ENCODE measurements at places on chromosomes 1 and 21.

GRCh38 chr1:43277116-43277876 is 7.5 kb downstream of the TMEM125 start:
- DNase-seq = no peak

GRCh38 chr1:37031871-37032270 is 2.4 kb downstream of the GRIK3 start:
- no peak for DNase-seq

DNA sequence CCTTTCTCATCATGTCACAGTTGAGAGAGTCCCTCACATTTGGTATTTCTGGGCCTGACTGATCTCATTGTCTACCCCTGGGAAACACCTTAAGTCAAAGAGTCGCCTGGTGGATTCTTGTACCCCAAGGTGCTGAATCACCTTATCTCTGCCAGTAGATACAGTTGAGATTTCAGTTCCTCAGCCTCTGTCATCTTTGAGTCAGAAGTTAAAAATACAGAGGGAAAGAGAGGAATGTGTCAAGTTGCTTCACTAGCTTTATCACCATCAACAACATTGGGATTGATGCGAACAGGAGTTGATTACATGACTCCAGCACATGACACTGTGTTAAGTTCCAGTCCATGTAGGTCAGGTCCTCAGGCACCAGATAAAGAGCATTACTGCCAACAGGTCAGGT is 513.0 kb downstream of the NUF2 start:
- DNase-seq = no peak

- no peak for DNase-seq
Observed at GRCh38 chr1:181314010-181314409, 169.3 kb upstream of the CACNA1E start.

DNA sequence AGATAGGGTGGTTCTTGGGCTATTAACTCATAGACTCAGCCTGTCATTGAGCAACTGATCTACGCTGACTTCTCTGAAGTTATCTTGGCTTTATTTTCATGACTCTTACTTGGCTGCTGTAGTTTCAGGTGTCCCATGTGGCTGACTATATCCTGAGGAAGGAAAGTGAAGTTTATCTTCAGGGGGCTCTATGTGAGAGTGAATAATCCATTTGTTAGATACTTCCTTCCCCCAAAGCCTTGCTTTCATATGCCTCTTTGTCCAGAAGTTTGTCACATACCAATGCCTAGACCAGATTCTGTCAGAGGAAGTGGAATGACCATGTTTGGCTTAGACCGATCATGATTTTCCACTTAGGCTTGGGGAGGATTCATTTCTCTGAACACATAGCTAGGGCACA is 27.9 kb upstream of the C1orf87 start:
- DNase-seq = no peak

- DNase-seq = no peak
Observed at GRCh38 chr1:210441028-210441427, 112.3 kb downstream of the HHAT start.

GRCh38 chr1:192573499-192573898 is 2.1 kb upstream of the RGS1 start:
- DNase-seq = no peak

GRCh38 chr1:18901147-18901951 is 1.0 kb downstream of the ALDH4A1 start:
- no peak for DNase-seq

DNA sequence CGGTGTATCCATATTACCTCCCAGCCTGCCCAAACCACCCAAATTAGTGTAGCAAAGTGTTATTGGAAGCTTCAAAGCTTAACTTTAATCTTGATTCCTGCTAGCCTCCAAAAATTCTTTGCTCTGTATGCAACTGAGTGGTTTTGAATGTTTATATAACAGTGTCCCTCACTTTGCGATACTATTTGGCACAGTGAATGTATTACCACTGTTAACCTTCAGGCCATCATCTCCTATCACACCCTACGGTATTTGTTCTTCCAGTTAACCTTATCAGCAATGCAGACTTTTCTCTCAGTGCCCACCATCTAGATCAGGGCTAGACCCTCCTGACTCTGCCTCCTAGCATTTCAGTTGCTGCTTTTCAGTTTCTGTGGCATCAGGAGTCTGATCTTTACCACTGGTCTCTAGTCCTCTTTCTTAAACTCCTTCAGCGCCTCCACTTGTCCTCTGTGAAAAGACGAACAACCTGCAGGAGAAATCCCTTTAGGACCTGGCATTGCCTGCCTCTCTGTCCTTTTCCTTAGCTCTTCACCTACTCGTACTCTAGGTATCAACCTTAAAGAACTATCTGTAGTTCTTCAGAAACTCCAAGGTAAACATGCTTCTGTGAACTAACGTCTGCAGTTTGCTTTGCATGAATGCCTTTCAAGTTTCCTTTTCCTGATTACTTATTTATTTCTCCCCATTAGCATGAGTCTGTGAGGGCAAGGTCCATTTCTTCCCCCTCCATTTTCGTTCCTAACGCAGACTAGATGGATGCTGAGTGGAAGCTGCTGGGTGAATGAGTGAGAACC is 71.7 kb downstream of the SNX7 start:
- DNase-seq = no peak

DNA sequence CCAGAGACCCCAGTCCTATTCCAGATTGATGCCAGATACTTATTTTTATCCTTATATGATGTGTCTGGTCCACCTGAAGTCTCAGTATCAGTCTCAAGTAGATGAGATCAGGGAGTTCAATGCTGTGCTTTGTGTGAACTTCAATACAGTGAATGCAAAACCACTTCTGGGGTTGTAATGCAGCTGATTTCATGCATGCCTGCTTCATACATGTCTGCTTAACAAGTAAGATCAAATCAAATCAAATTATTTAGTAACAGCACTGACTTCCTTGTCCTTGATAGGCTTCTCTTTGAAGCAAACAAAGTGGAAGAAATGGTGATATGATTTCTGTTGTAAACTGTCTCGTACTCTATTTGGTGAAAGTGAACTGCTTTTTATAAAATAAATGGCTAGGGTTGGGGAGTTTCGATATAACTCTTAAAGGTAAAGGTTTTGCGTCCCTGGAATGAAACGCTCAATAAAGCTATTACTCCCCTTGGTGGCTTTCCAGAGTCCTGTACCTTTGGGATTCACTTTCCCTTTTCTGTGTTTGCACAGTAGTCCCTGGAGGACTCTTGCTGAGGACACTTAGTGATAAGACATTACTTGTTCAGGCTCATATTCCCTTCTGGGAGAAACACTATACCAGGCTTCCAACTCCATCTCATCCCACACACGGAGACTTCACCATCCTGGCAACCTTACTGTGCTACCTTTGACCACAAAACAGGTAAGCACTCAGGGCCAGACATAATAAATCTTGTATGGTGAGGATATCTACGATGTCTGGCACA is 59.3 kb downstream of the FH start:
- no peak for DNase-seq

- DNase-seq = no peak
Observed at GRCh38 chr1:200314085-200314750, 95.6 kb downstream of the ZNF281 start.

GRCh38 chr1:201505503-201505890 is 1.4 kb downstream of the CSRP1 start:
- DNase-seq = no peak

DNA sequence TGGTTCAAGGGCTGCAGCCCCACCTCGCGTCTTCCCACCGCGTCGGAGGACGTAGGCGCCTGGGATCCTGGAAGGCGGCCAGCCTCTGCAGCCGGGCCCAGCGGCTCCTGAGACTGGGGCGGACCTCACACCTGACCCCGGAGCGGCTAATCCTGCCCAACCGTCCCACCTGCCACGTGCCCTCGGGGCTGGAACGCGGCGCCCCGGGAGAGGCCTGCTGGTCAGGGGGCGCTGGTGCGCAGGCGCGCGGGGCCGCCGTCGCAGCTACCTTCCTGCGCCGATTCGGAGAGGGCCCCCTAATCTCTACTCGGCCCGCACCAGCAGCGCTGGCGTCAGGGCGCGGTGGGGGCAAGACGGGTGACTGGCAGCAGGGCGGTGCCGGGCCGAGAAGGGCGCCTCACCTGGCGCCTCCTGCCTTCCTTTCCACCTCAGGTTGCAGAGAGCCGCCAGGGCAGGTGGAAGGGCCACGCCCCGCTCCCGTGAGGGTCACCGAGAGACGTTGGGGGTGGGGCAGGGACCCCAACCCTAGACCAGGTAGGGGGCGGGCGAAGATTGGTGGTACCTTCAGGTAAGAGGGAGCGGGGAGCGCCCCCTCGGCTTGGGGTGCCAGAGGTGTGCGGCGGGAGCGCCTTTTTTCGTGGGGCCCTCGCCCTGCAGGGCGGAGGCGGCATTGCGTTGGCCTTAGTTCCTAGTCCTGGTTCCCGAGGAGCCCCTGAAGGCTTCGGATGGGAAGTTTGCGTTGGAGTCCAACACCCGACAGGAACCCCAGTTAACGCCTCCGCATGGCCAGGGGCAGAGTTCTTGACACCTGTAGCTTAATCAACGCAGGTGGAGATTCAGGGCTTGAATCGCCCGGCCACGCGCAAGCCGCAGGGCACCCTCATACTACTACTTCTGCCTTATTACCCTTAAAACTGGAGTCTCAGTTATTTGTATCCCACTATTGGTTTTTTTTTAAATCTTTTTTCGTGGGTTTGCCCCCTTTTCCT is at the start of gene TDRD5:
TSS of gene TDRD5 (plus strand) at position 241 of the 989 bp plus-strand sequence. CDS start 784 bp downstream, outside the sequence.
- DNase-seq = no peak

- no peak for DNase-seq
Observed at GRCh38 chr1:52769346-52770033, 43.2 kb downstream of the ZYG11B start.

GRCh38 chr21:42221581-42222345 is 2.8 kb downstream of the ABCG1 start:
- no peak for DNase-seq

DNA sequence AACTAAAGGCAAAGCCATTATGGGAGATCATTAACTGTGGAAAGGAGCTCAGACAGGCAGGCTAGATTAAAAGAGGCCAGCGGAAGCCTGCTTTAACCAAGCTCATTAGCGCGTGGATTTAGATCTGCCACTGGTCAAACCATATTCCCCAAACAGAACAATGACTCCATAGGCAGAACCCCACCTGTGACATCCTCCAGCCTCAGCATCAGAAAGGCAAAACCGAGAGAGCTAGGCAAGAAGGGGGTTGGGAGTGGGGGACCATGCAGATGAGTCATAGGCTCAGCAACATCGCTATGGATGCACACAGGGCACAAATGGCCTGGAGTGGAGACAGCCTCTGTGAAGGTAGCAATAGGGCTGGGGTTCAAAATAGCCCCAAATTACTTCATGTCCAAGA is 20.6 kb downstream of the MKNK1 start:
- DNase-seq = no peak

DNA sequence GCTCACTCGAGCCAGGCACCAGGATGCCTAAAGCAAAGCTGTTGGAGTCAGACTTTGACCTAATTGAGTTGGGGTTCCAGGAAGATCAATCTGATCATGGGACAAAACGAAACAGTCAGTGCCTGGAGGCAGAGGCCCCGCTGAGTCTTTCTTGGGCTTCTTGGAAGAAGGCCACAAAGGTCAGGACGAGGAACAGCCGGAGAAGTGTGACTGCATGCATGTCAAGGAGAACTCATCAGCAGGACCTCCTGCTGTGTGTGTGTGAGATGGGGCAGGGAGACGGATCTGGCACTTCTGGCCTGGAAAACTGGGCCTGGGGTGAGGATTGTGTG is 190.8 kb downstream of the CAMTA1 start:
- DNase-seq = no peak

- DNase-seq = no peak
Observed at GRCh38 chr1:2085080-2085479, 34.9 kb downstream of the PRKCZ start.

- no peak for DNase-seq
Observed at GRCh38 chr1:11629184-11630016, 24.8 kb downstream of the FBXO2 start.

- no peak for DNase-seq
Observed at GRCh38 chr21:27108701-27109100, 141.8 kb upstream of the ADAMTS5 start.

DNA sequence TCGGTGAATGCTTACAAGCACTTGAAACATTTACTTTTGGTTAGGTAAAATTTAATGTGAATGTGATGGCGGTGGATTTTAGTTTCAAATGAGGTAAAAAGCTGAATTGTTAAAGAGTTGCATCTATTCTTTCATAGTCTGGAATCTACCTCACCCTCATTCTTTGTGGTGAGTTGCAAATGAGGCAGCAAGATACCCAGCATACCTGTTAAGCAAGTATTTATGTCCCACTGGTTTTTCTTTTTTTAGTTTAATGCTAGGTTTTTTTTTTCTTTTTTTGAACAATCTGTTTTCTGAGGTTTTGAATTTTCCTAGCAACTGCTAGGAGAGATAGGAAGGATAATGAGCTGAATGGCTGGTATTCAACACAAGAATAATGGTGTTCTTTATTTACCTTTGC is 127.9 kb upstream of the CACYBP start:
- DNase-seq = no peak

DNA sequence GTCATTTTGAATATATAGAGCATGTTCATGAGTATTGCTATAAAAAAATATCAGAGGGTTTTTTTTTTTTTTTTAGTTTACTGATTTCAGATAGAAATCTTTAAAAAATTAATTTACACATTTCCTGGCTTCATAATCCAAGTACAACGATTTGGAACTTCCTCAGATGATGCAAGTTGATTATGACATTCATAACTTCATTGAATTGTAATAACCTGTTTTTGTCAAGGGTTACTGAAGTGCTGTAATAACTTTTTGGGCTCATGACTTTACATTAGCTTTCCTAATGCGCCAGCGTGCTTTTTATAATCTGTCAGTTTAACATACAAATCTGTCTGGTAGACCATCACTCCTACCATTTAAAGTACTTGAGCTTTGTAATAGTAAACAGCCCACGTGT is 81.3 kb downstream of the SASS6 start:
- no peak for DNase-seq

DNA sequence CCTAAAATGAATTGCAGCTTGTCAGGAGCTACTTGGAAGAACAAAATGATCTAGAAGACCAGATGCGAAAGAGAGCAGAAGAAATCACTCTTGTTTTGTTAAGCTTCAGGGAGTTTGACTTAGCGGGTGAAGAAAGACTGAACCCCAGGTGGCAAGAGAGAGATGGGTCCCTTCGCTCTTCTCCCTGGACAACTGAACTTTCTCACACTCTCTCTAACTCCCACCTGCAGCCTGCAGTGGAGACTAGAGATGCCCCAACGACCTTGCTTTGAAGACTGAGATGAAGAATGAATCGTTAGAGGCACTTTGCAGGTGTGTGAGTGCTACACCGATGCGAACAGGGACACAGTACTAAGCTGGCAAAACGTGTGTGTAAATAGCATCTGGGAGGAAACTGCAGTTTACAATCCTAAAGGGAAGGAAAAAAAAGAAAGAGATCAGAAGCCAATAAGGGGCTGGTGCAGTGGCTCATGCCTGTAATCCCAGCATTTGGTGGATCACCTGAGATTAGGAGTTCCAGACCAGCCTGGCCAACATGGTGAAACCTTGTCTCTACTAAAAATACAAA is 64.5 kb upstream of the LYST start:
- no peak for DNase-seq

All from stimulated activated CD4-positive, alpha-beta T cell treated with anti-CD3 and anti-CD28 coated beads, Interleukin-15, amount 100 ng/mL, for 1 hour (primary cell).